ENCODE measurements at places on chromosomes 2 and 18.

DNA sequence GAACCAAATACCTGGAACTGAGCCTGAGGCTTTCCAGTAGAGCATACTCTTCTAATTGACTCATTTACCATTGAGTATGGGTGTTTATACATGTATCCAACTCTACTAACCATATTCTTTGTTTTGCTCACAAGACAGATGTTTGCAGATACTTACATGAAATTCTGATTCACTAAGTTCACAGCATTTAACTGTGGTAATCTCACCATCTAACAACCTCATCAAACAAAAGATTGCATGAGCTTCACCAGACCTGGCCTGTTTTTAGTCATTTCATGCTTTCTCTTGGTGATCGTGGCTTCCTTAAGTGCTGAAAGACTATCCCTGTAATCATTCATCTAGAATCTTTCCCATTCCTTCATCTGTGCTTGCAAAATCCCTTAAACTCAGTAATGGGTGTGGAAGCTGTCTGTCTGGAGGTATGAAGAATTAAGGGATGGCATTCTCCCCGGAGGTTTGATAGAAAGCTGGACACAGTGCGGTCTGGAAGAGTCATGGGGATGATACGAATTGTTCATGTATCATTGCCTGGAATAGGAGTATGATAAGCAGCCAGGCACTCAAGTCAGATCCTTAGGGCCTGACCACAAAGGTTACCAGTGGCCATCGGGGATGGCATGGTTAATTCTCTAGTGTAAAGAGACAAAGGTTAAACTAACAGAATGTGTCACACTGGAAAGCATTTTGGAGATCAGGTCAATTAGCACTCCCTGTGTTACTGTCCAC lies 42.0 kb upstream of the IL1R1 start:
- no peak for DNase-seq

DNA sequence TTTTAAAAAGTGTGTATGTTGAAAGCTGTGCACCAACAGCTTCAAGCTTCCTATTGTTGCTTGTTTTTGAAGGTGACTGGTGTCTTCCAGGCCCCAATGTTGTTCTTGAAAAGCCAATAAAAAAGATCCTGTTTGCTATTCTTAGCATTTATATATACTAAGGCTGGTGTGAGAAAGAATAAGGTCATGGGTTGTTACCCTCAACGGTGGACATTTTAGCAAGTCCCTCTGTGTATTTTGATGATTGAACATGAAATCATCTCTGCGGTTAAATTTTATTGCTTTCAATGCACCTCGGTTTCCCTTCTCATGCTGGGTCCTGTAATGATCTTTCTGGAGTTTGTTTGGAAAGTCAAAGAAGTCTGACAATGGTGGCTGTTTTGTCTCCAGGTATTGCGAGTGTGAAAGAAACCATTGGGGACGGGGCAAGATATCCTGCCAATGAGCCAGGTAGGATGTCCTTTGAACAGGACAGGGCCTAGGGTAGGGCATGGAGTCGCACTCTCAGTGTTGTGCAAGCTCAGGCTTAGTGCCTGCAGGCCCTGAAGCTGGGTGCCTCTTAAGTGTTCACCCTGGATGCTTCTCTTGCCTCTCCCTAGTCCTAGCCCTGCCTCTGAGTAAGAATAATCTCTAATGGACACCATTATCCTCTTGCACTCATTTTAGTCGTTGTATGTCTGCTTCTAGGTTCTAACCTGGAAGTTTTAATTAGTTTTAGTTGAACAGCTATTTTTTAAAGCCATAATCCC lies 16.0 kb upstream of the KLF7 start:
- no peak for DNase-seq

DNA sequence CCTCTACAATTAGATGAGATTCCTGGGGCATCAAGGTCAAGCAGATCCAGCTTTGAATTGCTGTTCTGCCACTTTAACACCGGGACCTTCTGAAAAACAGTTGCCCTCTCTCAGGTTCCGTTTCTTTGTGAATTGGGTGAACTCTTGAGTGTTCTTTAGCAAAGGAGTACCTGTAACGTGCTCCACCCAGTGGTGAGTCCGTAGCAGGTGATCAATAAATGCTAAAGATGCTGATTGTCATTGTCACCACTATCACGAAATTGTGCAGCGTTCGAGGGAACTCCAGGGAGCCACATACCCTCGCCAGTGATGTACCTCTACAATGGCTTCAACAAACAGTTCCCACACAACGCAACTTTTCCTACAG lies 81.9 kb downstream of the TCF7L1 start:
- no peak for DNase-seq

DNA sequence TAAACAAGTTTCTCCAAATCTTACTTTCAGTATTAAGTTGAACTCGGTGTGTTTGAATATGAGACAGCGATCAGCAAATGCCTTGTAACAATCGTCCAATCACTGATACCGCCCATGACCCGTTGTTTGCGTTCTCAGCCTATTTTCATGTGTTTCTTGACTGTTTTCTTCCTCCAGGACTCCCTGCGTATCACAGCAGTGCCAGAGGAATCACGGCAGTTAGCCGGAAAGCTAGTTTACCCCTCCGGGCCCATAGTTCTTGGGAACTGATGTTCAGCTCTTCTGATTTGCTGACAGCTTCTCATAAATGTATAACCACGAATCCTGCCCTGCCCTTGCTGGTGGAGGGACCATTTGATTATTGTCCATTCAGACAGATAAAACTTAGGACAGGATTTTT lies 42.2 kb upstream of the TPO start:
- DNase-seq: no peak

DNA sequence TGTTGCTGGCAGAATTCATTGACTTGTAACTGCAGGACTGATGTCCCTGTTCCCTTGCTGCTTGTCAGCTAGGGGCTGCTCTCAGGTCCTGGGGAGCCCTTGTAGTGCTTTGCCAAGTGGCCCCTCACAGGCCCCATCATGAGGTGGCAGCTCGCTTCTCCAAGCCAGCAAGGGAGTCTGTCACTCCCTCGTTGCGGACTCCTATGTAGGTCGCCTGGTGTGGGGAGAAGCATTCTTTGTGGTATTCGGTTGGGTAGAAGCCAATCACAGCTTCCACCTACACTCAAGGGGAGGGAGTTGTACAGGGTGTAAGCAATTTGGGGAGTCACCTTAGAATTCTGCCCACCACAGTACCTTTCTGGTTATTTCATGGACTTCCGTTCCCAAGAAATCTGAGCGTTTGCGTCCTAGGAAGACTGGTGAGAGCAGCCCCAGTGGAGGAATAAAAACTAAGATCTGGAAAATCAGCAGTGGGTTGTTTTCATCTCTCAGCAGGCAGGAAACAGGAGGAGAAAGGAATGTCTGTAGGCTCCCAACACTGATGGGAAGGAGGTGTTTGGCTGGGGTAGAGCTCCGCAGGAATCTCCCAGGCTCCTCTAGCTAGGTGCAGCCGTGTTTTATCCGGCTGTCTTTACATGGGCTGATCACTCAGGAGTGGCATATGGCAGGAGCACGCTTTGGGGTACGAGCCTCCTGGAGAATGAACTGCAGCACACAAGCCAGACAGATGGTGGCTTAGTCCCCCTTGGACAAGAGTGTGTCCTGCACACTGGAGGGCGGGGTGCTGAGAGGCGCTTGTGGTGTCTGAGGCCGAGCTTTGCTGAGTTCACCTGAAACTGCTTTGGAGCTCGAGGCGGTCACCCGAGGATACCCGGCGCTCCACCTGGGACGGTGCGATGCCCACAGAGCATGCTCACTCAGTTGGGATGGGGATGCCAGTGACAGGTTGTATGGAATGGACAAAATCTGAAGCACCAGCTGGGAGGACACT lies 58.3 kb downstream of the LDLRAD4 start:
- no peak for DNase-seq

DNA sequence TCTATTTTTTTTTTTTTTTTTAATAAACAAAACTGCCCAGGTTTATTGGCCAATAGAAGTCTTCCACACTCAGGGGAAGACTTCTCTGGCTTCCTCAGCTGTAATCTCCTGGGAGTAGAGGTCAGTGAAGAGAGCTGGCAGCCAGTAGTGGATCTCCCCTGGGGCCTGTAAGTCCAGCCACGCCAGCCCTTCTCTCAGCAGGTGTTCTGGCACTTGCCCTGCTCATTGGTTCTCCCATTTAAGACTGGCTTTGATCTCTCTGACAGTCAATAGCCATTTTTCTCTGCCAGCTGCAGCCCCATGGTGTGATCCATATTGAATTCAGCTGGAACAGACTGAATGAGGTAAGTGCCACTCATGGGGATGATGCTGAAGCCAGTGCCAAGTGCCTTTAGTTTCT lies 170.6 kb upstream of the SPHKAP start:
- DNase-seq: no peak

DNA sequence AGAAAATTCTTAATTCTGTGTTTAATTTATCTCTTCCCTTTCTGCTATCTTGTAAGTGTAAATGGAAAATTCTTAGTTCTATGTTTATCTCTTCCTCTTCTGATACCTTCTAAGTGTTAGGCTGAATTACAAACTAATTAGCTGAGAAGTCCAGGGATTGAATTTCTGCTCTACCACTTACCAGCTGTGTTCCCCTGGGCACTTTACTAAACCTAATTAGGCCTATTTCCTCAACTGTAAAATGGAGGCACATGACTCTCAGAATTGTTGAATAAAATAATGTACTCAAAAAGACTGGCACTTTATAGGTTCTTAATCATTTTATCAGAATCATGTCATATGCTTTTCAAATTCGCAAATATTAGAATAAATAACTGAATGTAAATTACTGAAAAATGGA lies 146.3 kb downstream of the MAP2 start:
- no peak for DNase-seq

GRCh38 chr2:48589170-48589767 lies 28.4 kb upstream of the GTF2A1L start:
- no peak for DNase-seq

- DNase-seq: no peak
Observed at GRCh38 chr2:197805715-197806633, 1.6 kb downstream of the PLCL1 start.

GRCh38 chr2:176293334-176293733 lies 24.1 kb downstream of the MTX2 start:
- no peak for DNase-seq

GRCh38 chr2:103963146-103963725 lies 890.7 kb upstream of the POU3F3 start:
- DNase-seq: no peak

DNA sequence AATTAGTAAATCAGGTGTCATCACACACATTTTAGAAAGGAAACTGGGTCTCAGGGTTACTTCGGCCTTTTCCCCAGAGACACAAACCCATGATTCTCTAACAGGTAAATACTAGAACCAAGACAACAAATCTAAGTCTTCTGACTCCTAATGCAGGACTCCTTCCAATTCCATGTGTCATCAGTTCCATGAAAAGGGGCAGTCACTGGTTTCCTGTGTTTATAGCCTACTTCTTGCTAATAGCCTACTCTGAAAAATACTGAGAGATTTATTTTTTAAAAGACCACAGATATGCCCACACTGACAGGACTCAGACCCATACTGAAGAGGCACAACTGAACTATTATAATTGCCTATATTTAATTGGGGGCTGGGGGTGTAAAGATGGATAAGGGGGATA lies 33.0 kb downstream of the RAB1A start:
- DNase-seq: no peak

DNA sequence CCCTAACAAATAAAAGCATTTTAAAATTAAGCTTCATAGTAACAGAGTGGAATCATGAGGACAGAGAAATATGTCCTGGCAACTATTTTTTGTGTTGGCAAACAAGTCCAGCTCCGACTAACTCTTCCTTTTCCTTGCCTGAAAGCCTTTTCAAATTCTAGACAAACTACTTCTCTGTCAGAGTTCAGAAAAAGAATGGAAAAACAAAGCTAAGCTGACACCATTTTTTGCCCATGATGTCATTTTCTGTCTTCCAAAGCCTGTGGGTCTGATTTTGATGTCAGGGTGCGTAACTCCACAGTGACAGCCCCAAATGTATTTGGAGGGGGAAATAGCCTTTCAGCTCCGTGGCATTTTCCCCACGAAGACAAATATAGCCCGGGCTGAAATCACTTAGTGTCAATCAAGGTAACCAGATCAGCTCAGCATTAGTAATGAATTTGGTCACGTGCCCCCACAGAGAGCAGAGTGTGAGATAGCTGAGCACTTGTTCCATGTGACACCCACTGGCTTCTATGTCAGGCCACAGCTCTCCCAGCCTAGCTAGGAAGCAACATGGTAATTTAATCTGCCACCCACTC lies 233.0 kb upstream of the SIX2 start:
- no peak for DNase-seq

GRCh38 chr2:148819019-148819585 lies 55.9 kb upstream of the KIF5C start:
- no peak for DNase-seq

GRCh38 chr2:239337877-239338484 lies 62.8 kb downstream of the HDAC4 start:
- DNase-seq: no peak

GRCh38 chr2:206846981-206847834 lies 81.8 kb downstream of the FASTKD2 start:
- no peak for DNase-seq

Measured in stimulated activated CD4-positive, alpha-beta T cell treated with anti-CD3 and anti-CD28 coated beads, Interleukin-15, amount 100 ng/mL, for 48 hours (primary cell).